GM04504 (cell line): ENCODE measurements at places on chromosomes 7 and 10.

GRCh38 chr7:131122394-131122793, 205.3 kb upstream of the MKLN1 start:
- no peak for DNase-seq

DNA sequence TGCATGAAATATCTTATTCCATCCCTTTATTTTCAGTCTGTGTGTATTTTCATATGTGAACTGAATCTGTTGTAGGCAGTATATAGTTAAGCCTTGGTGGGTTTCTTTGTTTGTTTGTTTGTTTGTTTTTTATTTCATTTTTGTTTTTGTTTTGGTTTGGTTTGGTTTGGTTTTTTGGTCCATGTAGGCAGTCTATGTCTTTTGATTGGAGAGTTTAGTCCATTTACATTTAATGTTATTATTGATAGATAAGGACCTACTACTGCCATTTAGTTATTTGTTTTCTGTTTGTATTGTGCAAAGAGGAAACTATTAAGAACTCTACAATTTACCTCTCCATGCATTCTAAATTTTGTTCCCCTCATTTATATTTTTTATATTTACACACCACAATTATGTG, 695.9 kb upstream of the GRM3 start:
- no peak for DNase-seq

GRCh38 chr10:126421756-126422256, 33.5 kb upstream of the ADAM12 start:
- DNase-seq: peak; percentile 95

DNA sequence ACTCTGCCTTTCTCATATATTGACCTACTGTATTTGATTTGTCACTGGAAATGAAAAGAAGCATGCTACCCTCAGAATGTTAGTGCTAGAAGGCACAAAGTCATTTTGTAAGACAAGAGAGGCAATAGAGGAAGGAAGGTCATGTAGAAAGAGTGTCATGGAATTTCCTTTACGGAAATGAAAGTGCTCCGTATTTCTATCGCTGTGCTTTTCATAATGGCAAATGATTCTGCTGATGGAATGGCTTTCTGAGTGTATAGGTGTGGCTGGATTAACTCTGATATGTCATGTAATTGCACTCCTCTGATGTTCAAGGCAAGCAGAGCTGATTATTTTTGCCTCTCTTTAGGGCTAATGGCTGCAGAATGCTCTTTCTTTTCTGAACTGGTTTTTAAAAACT, 15.5 kb upstream of the STEAP4 start:
- no peak for DNase-seq

GRCh38 chr10:110008518-110009339, 945 bp downstream of the ADD3 start:
- no peak for DNase-seq

- DNase-seq: no peak
Measured at GRCh38 chr7:126286317-126286716, 966.4 kb downstream of the GRM8 start.

DNA sequence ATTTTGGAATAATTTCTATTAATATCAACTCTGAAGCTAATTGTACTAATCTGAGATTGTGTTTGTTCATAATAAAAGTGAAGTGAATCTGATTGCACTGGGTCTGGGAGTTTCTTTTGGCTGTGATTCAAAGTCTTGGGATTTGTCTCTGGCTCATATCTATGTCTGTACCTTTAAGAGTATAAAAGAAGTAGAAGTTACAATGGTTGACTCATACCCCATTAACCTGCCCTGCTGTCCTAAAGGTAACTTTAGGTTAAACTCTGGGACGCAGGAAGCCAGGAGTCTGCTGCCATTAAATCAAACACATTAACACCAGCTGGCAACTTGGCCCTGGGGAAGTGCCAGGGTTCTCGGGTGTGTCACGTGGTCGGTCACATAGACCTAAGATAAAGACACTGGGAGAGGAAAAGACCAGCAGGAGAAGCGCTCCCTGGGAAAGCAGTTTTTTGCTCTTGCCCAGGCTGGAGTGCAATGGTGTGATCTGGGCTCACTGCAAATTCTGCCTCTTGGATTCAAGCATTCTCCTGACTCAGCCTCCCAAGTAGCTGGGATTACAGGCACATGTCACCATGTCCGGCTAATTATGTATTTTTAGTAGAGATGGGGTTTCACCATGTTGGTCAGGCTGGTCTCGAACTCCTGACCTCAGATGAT, 17.8 kb downstream of the SCD start:
- DNase-seq: peak; percentile 60

GRCh38 chr7:50774319-50774718, 8.4 kb downstream of the GRB10 start:
- DNase-seq: no peak

- DNase-seq: no peak
Measured at GRCh38 chr10:99370993-99371392, 41.8 kb downstream of the CNNM1 start.

DNA sequence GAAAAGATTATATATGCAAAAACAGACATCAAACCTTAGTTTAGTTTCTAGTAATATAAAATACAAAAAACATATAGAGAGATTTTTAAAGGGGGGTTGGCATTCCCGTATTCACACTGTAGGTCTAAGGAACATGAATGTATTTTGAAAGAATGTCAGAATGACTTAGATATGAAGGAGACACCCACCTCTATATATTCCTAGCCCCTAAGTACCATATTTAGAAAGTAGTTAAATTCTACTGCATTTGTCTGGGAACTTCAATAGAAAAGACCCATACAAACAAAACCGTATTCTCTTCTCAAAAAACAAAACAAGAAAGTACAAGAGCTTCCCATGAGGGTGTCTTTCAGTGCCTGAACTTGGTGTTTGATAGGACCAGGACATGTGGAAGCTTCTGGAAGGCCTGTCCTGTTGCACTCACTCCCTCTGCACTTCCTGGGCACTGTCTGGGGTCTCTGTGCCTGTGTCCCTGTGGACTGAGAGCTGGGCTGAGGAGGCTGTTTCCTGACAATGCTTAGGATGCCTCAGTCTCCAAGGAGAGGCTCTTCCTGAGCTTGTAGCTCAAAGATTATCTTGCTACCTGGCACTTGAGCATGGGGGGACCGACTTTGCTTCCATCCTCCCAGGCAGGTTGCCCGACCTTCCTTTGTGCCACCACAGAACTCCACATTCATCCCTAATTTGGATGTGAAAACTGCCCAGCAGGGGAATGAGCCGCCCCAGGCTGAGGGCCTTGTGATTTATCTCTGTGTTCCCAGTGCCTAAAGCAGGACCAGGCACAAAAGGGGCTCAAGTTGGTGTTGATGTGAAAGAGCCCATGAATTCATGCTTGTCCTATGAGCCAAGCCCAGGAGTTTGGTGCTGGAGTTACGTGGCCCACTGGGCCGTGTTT, 44.4 kb upstream of the KLF6 start:
- DNase-seq: no peak

GRCh38 chr7:40833888-40834234, 699.1 kb downstream of the SUGCT start:
- DNase-seq: no peak

DNA sequence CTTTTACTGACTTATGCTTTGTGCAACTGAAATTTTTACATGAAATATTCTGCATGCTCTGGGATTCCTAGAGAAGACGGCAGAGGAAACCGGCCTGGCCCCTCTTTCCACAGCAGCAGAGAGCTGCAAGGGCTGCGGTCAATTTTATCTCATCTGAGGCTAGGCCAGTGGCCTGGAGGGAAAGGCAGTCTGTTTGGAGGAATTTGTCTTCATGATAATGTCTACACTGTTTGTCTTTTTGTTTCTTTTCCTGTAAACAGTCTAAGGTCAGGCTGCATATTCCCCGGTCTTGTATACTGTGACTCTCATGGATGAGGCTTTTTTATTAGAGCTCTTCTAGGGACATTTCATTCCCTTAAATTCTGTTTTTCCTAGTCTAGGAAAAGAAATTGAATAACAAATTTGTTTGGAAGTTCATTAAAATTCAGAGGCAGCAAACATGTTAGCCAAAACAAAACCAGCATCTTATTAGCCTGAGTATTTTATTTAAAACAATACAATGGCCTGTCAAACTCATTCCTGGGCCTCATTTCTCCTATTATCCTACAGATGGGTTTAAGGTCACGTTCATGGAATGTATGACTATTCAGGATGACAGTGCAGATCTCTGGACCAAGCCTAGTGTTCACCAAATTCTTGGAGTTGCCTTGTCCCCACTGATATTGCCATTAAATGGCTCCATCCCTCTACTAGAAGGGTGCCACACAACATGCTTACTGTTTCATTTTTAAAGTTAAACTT, 26.4 kb downstream of the LAMB4 start:
- DNase-seq: no peak

DNA sequence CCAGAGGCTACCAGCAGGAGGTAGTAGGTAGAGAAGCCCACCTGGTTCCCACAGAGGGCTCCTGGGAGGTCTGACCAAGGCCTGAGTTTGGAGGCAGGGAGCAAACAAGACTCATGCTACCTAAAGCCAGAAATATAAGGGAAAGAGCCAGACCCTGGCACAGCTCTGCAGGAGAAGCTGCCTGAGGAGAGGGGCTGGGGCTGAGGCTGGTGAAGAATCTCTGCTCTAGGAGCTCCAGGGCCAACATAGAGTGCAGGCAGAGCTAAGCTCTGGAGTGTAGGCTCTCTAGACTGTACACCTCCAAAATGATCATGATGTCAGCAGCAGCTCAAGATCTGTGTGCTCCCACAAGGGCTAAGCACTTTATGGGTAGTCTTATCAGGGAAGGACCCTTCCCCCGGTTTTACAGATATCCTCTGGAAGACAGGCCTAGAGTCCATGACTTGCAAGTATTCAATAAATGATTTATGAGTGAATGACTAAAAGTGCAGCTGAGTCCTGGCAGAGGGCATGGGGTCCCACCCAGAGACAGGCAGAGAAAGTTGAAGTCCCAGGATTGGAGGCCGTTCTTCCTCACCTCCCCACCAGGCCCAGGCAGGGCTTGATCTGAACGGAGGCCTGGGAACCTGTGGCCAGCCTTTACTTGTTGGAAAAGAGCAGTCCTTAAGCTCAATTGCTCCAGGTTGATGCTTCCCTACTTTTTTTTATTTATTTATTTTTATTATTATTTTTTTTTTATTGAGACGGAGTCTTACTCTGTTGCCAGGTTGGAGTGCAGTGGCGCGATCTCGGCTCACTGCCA, 71.5 kb upstream of the LRRC4 start:
- DNase-seq: no peak

- DNase-seq: no peak
Measured at GRCh38 chr7:144481833-144482232, 78.3 kb upstream of the NOBOX start.

DNA sequence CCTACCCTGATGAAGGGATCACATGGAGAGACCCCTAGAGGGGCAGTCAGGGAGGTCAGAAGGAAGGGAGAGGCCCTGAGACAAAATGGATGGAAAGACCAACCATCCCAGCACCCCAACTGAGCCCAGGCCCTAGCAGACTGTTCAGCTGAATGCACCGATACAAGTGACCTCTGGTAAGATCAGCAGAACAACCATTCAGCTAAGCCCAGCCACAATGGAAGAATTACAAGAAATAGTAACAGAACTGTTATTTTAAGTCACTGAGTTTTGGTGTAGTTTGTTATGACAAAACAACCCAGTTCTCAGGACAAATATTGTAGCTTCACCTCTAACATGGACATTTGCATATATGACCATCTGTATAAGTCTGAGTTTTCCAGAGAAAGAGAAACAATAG, 210.4 kb upstream of the SVIL start:
- no peak for DNase-seq

DNA sequence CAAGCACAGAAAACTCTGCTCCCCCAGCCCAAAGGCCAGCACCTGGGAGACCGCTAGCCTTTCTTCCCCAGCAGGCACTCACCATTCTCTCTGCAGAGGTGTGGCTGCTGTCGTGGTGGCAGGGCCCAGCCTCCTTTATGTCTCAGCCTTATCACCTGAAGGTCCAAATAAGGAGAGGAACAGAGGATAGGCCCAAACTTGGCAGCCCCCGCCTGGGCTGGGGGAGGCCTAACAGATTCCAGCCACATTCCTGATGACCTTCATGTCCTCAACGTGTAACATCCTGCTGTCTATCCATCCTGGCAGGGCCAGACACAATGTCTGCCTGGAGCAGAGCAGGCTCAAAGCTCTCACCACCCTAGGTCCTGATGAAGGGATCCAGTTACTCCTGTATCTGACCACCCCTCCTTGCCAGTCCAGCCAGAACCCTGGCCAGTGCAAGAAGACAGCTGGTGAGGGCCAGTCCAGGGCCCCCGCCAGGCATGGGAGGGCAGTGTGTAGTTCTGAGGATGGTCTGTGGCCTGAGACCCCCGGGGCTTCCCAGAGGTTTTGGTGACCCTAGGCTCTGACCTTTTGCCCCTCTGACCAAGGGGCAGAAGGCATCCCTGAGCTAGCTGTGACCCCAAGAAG, at the start of gene MYL7:
TSS of gene MYL7 (minus strand) at position 112 of the 630 bp plus-strand sequence. CDS start at position 85, 27 bp downstream.
- DNase-seq: no peak

DNA sequence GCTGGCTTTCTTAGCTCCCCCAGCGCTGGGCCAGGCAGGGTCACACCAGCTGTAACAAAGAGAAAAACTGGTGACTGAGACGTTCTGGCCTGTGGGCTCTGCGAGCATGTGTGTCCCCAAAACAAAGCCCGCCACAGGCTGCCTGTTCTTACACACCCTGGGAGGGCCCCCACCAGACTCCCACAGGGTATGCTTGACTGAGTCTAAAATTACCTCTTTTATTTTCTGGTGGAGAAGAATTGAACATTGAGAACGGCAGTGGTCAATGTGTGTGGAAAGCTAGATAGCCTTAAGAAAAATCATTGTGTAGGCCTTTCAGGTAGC, 808 bp downstream of the C10orf71 start:
- DNase-seq: no peak

DNA sequence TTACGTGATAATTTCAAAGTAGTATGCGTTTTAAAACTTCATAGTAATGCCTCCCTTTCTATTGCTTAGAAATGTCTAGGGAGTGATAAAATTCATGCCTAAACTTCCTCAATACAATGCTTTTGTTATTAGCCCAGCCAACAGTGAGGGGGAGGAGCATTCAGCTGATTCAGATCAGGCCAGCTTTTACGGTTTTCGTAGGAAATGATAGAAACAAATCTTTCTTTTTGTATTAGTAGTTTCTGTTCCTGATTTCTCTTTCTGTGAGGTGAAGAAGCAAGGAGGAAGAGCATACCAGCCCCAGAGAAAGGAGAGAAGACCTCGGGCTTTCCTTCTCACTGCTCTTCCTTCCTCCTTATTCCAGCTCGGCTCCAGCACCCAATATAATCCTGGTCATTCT, 35.2 kb upstream of the ITPRID1 start:
- no peak for DNase-seq

- DNase-seq: no peak
Measured at GRCh38 chr7:93218997-93219827, 7.1 kb downstream of the HEPACAM2 start.

DNA sequence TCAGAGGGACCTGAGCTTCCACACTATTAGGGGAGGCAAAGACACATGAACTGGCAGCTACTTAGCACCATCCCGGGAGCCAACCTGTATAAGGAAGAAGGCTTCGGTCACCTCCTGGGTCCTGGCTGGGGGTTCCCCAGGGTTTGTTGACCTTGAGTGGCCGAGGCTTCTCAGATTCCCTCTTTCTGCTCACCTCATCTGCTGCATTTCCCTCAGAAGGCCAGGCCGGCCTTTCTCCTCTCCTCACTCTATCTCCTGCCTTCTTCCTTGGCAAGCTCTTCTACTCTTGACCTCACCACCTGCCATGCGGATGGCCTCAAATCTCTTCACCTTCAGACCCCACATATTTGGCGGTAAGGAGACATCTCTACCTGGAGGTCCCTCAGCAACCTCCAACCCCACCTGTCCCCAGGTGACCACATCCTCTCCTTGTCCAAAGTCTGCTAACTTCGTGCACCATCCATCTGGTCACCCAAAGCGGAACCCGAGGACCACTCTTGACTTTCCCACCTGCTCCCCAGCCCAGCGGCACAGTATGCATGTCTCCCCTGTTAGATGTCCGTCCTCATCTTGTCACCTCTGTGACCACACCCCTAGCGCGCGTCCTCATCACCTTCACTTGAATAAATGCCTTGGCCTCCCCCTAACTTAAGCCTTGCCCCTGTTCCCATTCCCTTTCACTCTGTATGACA, 133.8 kb upstream of the UNC5B start:
- no peak for DNase-seq
